ENCODE measurements at places on chromosomes 7 and 10.

- DNase-seq = no peak
Measured at GRCh38 chr7:1137517-1138167, 22.4 kb downstream of the ZFAND2A start.

DNA sequence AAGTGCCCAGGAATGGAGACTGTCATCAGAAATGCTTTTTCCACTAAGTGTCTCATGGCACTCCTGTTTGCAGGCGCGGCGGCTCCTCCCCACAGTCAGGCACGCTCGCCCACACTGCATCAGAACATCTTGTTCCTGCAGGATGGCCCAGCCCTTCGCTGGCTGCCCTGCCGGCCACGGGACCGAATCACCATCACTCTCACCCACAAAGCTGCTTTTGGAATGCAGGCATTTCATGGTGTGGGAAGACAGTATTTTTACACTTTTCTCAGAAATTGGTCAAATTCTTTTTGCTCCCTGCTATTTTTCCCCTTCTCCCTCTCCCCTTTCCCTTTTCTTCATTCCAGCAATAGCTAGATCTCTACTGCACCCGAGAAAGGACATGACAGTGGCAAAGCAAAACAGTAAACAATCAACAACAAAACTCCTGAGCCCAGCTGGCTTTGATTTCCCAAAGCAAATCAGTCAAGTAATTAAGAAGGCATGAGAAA, 176.1 kb upstream of the TNS3 start:
- no peak for DNase-seq

- no peak for DNase-seq
Measured at GRCh38 chr7:19574131-19574530, 134.7 kb downstream of the POLR1F start.

DNA sequence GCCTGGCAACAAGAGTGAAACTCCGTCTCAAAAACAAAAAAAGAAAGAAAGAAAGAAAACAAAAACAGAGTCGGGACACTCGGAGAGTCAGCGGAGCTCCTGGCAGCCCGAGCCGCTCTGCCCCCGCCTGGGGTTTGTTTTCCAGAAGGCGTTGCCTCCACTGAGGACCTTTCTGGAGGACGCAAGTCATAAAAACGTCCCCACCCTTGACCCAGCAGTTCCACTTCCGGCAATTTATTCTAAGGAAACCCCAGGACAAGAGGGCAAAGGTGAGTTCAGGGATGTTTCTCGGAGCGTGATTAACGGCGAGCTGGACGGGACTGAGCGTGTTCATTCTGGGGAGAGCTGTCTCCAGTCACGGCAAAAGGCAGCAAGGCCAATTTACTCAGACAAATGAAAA, 27.0 kb upstream of the SUN1 start:
- DNase-seq = no peak

DNA sequence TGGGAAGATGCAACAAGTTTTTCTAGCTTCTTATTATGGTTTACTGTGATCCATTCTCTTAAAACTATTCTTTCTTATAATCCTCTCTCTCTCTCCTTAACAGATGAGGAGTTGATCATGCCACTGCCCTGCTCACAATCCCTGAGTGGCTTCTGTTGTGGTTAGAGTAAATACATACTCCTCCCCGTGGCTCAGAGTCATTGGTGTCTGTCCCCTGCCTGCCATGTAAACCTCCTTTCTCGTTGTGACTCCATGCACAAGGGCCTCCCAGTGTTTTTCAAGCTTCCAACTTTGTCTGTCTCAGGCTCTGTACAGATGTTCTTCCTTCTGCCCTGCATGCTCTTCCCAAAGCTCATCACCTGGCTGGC, 20.4 kb downstream of the CCNY start:
- DNase-seq = peak; percentile 50

GRCh38 chr7:80088705-80089104, 45.9 kb upstream of the GNAI1 start:
- no peak for DNase-seq

GRCh38 chr10:129892548-129893052, 71.5 kb downstream of the EBF3 start:
- no peak for DNase-seq

DNA sequence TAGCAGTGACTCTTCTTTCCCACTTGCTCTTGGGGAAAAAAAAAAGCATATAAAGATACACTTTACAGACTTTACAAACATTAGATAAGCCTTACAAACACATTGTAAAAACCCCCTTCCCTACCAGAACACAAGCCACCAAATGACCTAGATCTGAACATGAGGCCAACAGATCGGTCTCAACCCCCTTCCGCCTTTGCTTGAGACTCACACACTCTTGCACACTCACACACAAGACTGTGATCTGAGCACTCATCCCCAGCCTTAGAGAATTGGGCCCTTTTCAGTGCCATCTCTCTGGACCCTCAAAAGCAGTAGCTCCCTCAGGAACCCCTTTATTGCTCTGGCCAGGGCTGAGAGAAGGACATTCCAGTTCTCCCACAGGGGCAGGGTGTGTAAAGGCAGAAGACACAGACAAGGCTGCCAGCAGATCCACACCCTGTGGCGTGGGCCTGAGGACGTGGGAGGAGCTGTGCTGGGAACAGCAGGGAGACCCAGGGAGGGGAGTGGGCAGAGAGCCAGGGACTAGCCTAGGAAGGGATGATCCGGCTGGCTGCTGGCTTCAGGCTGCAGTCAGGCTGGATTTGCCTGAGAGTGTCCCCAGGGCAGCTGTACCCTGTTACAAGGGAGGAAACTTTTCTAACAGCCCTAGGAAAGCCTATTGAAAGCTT, 206.7 kb downstream of the KIAA1217 start:
- DNase-seq = no peak

DNA sequence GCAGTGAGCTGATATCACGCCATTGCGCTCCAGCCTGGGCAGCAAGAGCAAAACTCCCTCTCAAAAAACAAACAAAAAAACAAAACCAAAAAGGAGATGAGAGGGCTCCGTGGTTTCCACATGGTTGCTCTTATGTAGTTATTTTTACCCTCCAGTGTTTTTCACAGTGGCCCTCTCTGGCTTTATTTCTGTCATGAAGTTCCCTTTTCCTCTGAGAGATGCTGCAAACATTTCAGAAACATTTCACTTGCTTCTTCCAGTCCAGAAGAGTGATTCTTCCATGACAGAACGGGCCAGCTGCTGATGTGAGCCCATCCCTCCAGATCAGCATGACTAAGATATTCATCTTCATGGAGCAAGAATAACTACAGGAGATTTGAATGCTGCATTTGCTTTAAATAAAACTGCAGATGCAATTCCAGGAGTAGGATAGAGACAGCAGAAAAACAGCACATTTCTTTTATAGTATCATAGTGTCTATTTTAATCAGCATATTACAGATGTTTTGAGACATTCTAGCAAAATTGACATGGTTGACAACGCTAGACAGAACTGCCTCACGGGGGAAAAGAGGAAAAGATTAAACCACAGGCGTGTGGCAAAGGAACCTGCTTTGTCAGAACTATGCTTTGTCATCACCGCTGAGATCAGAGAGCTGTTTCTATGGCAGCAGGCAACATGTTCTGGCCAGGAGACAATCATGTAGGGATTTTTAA, 40.3 kb downstream of the NRCAM start:
- DNase-seq = peak; percentile 65

DNA sequence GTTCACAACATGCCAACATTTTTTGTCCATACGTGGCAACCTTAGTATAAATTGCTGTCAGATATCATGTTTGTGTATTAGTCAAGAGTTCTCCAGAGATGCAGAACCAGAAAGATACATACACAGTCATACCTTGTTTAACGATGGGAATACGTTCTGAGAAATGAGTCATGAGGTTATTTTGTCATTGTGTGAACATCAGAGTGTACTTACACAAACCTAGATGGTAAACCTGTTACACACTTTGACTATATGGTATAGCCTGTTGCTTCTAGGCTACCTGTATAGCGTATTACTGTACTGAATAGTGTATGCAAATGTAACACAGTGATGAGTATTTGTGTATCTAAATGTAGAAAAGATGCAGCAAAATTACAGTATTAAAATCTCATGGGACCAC, 22.3 kb downstream of the ZNF518A start:
- peak; percentile 60 for DNase-seq

DNA sequence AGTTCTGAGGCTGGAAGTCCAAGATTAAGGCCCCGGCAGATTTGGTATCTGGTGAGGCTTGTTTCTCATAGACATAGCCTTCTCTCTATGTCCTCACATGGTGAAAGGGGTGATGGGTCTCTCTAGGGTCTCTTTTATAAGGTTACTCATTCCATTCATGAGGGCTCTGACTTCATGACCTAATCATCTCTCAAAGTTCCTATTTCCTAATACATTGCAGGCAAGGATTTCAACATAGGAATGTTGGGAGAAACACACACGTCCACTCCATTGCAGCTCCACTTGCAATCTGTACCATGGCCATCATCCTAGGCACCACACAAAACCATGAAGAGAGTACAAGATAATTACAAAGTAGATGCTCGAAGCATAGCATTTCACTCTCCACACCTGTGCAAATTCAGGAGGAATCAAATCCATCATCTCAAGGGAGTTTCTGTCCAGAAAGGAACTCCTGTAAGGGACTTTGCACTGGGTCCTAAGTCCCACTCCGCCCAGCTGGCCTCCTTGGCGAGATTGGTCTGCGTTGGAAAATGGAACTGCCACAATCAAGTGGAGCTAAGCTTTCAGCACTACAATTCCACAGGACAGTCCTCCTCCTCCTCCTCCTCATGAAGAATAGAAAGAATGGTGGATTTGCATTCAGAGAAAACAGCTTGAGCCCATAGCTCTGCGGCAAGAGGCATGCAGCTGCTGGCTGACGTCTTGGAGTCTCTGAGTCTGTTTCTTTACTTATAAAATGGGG, 8.8 kb downstream of the DDC start:
- no peak for DNase-seq

DNA sequence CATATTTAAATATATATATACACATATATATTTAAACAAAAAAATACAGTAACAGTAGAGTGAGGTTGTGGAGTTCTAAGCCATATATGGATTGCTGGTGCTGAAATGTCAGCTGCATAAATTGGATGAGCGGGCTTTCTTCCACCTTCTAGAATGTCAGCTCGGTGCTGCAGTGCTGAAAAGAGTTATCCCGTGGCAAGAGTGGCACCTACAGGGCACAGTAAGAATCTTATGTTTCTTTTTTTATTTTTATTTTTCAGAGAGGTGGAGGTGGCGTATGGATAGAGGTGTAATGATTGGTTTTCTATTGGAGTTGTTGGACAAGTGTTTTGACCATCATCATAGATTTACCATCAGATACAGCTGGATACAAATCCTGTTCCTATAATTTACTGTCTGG, 86.2 kb upstream of the DYNC1I1 start:
- peak; percentile 5 for DNase-seq

DNA sequence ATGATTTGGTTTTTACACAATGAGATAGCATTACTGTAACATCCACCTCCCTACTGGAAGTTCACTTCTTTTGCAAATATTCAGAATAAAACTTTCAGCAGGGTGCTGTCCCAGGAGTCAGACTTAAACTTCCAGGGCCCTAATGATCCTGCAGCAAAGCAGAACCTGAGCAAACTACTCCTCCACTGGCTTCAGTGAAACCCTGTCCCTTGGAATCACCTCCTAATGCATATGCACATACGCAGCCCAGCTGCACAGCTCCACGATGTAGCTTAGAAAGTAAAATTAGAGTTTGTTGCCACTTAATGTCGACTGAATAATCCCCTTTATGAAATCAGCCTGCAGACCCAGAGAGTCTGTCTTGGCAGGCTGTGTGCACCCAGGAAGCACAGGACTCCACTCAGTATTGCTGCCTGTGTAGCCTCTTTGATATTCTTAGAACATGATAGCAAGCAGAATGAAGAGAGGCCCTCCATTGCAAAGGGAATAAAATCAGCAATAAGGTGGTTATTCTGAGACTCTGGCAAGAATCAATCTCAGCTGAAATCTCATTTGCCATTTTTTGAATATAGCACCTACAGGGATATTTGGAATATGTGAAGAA, 1.6 kb downstream of the NPSR1 start:
- DNase-seq = no peak

DNA sequence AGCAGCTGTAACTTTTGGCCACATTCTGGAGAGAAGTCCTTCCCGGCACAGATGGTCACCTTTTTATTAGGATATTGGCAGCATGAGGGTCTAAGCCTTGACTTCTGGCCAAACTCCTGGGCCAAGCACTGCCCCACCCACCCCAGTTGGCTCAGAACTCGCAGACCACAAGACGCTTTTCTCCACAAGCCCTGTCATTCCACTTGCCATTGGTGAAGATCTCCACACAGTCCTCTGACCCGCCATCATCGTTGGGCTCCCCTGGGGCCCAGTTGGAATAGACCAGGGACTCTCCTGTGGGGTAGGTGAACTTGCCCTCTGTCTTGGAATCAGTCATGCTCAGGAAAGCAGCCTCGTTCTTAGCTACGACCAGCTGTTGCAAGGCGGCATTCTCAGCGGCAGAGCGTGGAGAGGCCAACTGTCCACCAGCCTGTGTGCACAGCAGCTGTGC, 11.2 kb downstream of the SFTPD start:
- no peak for DNase-seq

GRCh38 chr10:71765176-71765904, 8.0 kb downstream of the VSIR start:
- no peak for DNase-seq

- DNase-seq = no peak
Measured at GRCh38 chr10:60919551-60919950, 24.4 kb downstream of the RHOBTB1 start.

DNA sequence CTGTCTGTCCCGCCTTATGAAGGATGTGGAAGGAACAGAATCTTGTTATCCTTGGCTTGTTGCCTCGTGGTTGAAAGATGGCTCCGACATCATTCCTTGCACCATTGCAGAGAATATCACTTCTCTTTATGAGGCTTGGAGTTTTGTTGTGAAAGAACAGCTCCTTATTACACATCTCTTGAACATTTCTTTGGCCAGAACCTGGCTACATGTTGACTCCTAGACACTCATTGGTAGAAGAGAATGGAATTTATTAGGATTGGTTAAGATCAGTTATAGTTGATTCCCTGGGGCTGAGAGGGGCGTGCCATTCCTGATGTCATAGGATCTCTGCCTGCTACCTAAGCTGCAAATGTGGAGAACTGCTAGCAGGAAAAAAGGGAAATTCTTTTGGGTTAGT, 180.5 kb upstream of the CTBP2 start:
- DNase-seq = no peak

- DNase-seq = no peak
Measured at GRCh38 chr10:66767707-66768106, 158.1 kb upstream of the LRRTM3 start.

DNA sequence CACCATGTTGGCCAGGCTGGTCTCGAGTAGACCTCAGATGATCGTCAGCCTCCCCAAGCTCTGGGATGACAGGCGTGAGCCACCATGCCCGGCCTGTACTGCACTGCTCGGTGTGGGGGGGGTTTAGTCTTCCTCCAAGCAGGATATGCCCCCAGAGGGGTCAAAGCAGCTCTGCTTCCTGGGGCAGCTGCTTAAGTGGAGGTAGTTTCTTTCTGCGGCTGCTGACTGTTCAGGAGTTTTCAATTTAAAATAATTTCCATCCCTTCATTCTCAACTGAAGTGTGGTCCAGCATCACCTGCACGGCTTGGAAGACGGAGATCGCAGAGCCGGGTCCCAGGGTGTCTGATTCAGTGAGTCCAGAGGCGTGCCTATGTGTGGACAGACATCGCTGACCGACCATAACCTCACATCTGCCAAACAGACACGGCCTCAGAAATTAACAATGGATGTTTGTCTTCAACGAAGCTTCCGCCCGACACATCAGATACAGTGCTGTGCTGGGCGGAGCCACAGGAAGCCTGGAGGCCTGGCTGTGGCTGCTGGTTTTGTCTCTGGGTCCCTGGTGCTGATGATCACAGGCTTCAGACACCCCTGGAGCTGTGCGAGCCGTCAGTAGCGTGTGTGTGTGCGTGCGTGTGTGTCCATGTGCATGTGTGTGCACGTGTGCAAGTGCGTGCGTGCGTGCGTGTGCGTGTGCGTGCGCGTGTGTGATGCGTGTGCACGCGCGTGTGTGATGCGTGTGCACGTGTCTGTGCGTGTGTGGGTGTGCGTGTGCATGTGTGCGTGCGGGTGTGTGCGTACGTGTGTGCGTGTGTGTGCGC, 226.5 kb upstream of the PITRM1 start:
- no peak for DNase-seq
